Panc1 (cell line): ENCODE measurements at places on chromosomes 12 and 14. TPM values are rescaled to one million over a fixed set of nuclear protein-coding genes. Genes with fewer than 3 reads are reported as not detected.

The NELL2 gene
- 0.28 TPM for total RNA-seq

The COX8C gene
- not detected for total RNA-seq

The EDDM3A gene
- total RNA-seq = not detected

The PLCZ1 gene
- total RNA-seq = not detected

The GYS2 gene
- total RNA-seq = not detected

The GARIN6 gene
- total RNA-seq = not detected

The CPNE8 gene
- 23.6 TPM for total RNA-seq

The GNPTAB gene
- total RNA-seq = 40.8 TPM

The NID2 gene
- total RNA-seq = 0.36 TPM

The KRT72 gene
- not detected for total RNA-seq

The CLEC4E gene
- not detected for total RNA-seq

The LRRK2 gene
- 0.13 TPM for total RNA-seq

The ATXN7L3B gene
- 18.0 TPM for total RNA-seq

The LBHD2 gene
- not detected for total RNA-seq

The MOK gene
- total RNA-seq = 9.8 TPM

The RBMS2 gene
- total RNA-seq = 18.2 TPM
